ENCODE measurements at places on chromosomes 5 and 9. TPM values are rescaled to one million over a fixed set of nuclear protein-coding genes. Genes with fewer than 3 reads are reported as not detected.

DNA sequence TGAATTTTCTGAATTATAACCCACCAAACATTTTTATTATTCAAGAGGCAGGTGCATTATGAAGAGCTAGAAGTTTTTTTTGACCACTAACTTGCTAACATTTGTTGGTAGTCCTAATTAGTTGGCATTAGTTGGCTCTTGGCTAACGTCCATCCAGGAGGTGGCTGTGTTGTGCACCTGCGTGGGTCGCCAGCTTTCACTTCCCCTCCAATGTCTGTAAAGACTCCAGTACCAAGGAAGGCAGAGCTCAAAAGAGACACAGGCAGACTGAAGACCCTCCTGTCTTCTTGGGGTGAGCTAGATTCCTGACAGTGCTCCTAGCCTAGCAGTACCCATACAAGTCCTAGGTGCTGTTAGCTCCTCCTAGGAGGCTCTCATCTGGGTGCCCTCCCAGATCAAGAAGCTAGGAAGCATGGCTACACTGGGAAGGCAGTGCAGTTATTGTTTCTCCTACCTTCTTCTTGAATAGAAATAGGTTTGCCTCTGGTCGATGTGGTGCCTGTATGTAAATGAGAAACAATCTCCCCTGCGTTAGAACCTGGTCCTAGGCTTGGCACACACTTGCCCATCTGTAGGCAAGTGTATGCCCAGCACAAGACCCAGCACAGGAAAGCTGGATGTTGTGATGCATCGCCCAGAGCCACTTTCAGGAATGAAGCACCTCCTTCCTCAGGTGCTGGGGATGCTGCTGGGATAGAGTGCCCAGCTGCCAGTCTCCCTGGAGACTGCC is 190.9 kb downstream of the ICE1 start:
- no peak for DNase-seq

- DNase-seq: peak; percentile 82
These were observed at the start of gene FBXW2 for GRCh38 chr9:120792898-120793765. TSS of gene FBXW2 (minus strand) at chr9:120793416. CDS start at chr9:120788258, 5,158 bp downstream.

- DNase-seq: no peak
These were observed 1150.8 kb upstream of the CDH6 start for GRCh38 chr5:30042677-30043076.

- no peak for DNase-seq
These were observed 45.7 kb downstream of the NSUN2 start for GRCh38 chr5:6587171-6587570.

GRCh38 chr9:20242510-20243189 is 379.6 kb downstream of the MLLT3 start:
- no peak for DNase-seq

GRCh38 chr5:153551537-153552079 is 61.1 kb downstream of the GRIA1 start:
- DNase-seq: peak; percentile 96

GRCh38 chr9:136268318-136268717 is 22.7 kb upstream of the QSOX2 start:
- no peak for DNase-seq

- DNase-seq: peak; percentile 44
These were observed 30.3 kb downstream of the NDST1 start for GRCh38 chr5:150538007-150538917.

DNA sequence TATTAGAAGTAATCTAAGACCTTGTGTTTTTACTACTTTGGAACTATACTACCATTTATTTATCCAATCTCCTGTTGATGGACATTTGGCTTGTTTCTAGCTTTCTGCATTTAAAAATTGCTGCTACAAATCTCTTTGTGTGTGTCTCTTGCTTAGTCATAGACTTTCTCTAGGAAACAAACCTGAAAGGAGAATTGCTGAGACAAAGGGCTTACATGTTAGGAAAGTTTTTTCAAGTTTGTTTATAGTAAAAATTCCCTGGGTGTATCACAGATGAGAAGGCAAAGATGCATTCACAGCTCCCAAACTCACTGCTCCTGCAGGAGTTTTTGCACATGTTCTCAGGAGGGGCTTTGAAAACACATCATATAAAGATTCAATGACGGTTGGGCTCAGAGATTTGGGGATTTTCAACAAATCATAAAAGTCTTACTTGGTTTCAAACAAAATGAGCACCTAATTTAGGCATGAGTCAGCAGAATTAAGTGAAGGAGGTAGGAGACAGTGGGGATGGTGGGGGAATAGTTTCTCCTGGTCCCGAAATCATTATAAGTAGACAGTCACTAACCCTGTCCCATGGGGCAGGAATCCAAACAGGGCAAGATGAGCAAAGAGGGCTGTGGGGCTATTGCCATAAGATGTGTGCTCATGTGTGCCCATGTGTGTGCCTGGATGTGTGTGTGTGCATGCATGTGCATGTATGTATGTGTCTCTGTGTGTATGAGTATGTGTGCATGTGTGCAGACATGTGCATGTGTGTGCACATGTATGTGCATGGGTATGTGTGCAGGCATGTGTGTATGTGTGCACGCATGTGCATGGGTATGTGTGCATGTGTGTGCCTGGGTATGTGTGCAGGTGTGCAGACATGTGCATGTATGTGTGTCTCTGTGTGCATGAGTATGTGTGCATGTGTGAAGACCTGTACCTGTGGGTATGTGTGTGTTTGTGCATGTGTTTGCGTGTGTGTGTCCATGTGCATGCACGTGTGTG is 43.4 kb upstream of the S1PR3 start:
- peak; percentile 25 for DNase-seq

DNA sequence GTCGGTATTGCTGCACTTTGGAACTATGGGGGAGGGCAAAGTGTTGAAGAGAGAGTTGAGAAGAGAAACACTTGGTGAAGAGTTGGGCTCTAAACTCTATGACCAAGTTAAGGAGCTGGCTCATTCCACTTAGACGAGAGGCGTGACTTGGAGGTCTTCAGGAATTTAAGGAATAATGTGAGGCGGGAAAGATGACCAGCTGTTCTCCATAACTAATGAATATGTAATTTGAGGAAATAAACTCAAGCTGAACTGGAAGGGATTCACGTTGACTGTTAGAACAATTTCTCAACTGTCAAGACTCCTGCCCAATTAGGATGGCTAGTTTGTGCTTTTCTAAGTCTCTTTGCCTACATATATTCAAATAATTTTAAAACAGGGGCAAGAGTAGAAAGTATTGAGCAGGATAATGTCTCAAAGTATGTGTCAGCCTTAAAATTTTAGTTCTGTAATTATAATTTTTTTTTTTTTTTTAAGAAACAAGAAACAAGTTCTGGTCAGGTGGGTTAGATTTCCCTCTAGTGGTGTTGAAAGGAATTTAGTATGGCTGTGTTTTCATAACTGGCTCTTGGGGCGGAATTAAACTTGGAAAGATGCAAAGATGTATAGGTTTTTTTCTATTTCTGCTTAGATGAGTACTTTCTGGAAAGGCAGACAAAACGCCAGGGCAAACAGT is 33.4 kb downstream of the TMEM252 start:
- DNase-seq: peak; percentile 25

DNA sequence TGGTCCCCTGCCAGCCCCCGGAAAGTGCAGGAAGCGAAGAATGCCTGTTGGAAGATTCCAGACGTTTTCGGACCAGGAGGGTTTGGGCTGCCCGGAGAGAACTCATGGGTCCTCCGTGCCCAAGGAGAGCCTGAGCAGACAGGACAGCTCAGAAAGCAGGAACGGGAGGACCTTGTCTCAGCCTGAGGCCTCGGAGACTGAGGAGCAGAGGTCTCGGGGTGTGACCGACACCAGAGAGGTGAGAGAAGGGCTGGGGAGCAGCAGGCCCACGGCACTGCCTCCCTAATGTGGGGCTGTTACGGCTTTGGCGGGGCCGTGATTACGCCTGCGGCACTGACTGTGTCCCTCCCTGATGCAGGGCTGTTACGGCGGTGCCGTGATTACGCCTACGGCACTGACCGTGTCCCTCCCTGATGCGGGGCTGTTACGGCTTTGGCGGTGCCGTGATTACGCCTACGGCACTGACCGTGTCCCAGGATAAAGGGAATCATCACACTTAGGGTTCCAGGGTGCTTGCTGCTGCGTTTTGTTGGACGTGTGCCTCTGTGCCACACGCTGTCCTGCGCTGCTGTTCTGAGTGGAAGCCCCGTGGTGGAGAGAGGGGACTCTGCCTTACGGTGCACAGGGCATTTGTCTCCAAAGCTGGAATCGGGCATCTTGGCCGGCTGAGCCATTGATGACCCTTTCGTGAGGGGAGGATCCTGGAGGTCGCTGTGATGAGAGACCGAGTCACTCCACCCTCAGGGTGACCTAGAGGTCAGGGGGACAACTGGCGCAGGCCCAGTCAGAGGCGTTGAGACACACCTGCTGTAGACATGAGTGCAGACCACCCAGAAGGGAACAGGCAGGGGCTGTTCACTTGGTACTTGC is 25.7 kb downstream of the CEP72 start:
- DNase-seq: no peak

GRCh38 chr5:3026651-3027050 is 275.2 kb upstream of the IRX2 start:
- DNase-seq: no peak

- DNase-seq: no peak
These were observed 117.9 kb downstream of the INSYN2B start for GRCh38 chr5:169862391-169862811.

GRCh38 chr9:117303643-117304230 is 111.1 kb downstream of the ASTN2 start:
- no peak for DNase-seq

DNA sequence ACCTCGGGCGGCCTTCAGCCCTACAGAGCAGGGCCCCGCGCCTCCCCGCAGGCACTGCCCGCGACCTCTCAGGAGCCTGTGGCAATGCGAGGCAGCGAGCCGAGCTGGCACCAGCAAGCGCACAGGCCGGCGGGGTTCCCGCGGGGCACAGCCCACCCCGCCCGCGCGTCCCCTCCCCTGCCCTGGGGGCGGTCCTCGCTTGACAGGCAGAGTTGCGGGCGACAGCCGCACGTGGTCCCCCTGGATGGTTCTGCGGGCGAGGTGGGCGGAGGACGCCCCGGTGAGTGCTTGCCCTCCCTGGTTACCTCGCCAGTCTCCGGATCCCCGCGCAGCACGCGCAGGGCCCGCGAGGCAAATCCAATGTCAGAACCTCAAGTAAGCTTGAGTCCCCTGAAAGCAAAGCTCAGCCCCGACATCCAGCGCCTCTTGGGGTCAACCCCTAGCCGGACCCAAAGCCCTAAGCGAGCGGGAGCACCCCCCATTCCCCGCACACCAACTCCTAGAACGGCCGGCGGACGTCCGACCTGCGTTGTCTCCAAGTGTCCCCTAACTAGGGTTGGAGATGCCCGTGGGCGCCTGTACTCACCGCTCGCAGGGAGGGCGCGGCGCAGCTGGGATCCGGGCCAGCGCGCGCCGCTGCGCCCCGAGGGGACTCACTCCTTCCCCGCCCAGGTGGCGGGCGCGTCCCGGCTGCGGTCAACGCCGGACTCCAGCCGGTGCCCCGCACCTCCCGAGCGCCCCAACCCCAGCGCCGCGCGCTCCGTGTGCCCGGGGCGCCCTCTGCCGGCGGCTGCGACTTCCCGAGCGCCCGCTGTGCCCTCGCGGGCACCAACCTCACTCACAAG is at the start of gene DRD1:
Gene DRD1, minus strand, starts transcription at position 123 of the 845 bp plus-strand sequence. CDS start 1,083 bp downstream, outside the sequence.
- no peak for DNase-seq

DNA sequence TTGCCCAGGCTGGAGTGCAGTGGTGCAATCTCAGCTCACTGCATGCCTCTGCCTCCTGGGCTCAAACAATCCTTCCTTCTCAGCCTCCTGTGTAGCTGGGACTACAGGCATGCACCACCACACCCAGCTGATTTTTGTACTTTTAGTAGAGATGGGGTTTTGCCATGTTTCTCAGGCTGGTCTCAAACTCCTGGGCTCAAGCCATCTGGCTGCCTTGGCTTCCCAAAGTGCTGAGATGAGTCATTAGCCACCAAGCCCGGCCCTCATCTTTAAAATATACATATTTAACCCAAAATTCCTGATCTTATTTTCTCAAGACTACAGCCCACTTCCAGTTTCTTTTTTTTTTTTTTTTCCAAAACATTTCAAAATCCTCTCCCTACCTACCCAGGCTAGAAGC is 31.7 kb upstream of the MINAR2 start:
- DNase-seq: no peak

DNA sequence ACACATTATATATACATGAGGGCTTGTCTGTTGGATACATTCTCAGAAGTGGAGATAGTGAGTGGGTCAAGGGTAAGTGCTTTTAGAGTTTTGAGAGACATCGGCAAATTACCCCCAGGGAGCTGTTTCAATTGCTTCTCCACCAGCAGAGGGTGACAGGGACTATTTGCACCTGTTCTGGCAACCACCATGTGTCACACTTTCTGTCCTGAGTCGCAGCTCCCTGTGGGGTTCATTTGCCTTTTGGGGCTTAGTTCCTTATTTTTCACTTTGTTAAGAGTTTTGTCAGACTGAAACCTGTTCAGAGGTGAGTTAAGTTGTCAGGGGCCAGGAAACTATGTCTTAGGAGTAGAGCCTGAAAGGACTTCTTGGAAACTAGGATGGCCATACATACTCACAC is 20.1 kb upstream of the SLC36A1 start:
- DNase-seq: no peak

GRCh38 chr5:78787783-78788182 is 139.2 kb upstream of the LHFPL2 start:
- no peak for DNase-seq

DNA sequence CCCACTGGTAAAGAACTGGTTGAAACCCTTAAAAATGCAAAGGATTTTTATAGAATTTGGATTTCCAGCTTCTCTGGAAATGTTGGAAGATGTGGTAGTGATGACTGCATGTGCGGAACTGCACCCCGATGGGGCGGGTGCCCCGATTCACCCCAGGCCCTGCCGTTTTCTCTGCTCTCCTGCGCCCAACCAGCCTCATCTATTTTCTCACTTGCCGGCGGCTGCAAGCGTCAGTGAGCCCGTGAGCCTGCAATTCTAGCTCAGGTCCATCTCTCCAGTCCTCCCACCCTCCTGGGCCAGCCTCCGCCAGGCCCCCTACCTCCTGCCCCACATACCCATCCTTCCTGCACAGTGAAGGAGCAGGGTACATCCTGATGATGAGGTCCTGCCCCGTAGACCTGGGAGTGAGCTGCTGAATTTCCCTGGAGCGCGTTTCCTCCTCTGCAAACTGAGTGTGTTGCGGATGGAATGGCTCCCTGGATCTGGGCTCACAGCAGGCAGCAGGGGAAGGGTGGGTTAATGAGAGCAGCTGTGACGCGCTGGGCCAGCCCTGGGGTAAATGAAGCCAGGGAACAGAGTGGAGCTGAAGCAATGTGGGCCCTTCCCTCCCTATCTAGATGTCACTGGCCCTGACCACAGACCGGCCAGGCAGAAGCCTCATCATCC is 45.9 kb upstream of the PHYKPL start:
- no peak for DNase-seq

Gene TRPM3
- total RNA-seq: not detected

Gene TERT
- total RNA-seq: not detected

Gene ADAMTS6
- total RNA-seq: 5.9 TPM

Gene TNFSF15
- under 0.01 TPM for total RNA-seq

Gene NTNG2
- total RNA-seq: under 0.01 TPM

Gene PCDHA11
- total RNA-seq: 0.79 TPM

Gene PTGS1
- 1.3 TPM for total RNA-seq

Gene CREB3
- 57.9 TPM for total RNA-seq
